ENCODE measurements at places on chromosomes 13 and 19. TPM values are rescaled to one million over a fixed set of nuclear protein-coding genes. Genes with fewer than 3 reads are reported as not detected.

The SLC8A2 gene
- not detected for total RNA-seq

The SIGLEC11 gene
- total RNA-seq: not detected

The TJP3 gene
- 2.7 TPM for total RNA-seq

The PLEKHF1 gene
- total RNA-seq: 31.4 TPM

The SOX21 gene
- total RNA-seq: not detected
